ENCODE measurements at places on chromosomes 16 and 17.

DNA sequence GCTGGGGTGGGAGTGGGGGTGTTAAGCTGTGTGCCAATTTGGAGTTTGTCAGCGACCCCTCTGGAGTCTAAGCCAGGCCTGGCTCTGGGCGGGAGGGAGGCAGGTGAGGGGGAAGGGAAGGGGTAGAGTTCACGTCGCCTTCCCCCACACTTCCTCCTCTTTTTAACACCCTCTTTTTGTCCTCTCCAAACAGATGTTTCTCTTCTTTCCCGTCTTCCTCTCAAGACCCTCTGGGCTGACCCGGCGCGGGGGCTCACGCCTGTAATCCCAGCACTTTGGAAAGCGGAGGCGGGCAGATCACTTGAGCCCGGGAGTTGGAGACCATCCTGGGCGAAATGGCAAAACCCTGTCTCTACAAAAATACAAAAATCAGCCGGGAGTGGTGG is 3.3 kb downstream of the HOXB1 start:
- DNase-seq = no peak

DNA sequence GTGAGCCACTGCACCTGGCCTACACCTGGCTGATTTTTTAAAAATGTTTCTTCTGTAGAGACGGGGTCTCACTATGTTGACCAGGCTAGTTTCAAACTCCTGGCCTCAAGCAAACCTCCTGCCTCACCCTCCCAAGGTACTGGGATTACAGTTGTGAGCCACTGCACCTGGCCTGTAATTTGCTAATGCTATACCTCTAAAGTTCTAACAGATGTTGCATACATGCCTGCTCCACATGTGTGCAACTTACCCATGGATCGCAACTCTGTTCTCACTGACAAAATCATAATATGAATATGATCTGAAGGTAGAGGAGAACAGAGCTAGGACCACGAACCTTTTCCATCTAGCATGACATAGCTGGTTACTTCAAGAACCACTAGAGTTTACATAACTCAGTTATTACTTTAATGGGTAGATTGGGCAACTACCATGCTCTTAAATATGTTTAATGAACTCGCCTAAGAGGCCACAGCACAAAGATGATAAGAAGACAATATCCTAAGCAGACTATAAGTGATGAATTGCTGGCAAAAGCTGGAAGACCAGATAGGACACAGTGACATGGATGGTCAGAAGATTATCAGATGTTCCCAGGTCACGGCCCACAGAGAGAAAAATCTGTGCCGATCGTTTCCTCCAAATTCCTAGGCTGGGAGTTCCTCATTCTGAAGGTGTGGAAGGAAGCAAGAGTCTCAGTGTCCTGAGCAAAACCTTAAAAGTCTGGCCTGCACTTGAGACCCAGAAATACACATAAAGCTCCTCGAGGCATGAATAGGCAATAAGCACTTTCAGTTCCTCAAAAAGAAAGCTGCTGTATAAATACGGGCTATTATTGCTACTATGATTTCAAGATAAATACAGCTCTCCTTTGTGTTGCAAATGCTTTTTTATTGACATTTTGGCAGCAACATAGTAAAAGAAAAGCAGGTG is 53.6 kb upstream of the ICAM2 start:
- no peak for DNase-seq

GRCh38 chr17:17492571-17492970 is 3.6 kb downstream of the RASD1 start:
- DNase-seq = no peak

GRCh38 chr17:59775786-59776350 is 68.4 kb downstream of the VMP1 start:
- no peak for DNase-seq

DNA sequence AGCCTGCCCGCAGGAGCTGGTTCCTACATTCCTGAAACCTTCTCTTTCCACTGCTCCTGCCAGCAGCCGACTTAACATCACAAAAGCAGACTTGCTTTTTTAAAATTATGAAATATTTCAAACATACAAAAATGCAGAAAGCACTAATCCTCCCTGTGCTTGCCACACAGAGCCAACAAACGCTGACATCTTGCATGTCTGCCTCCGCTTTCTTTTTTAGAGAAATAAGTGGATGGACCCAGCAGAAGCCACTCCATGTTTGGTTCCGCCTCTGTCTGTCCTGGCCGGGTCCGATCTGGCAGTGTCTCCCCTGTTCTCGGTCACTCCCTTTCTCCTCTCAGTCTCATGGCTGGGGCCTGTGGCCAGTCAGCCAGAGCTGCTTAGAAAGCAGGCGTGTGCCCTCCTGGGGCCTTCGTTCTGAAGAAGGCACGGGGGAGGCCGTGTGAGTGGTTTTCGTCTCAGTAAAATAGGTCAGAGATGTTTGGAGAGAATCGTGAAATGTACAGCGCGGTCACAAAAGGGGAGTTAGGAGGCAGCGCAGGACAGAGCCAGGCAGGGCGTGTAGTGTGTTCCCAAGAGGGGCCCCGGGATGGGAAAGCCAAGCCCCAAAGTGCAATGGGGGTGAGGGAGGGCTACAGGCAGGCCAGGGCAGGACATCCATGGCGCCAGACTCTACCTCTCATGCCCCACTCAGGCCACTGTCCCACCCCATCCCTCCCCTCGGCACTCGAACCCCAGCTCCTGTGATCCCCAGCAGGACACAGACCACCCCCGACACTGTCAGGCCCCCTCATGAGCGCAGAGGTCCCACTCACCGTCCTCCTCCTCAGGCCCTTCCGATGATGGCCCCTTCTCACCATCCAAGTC is 23.2 kb downstream of the MXRA7 start:
- no peak for DNase-seq

GRCh38 chr17:3656755-3657587 is 11.4 kb downstream of the TAX1BP3 start:
- DNase-seq = no peak

- DNase-seq = no peak
These were observed 78.8 kb downstream of the RMI2 start for GRCh38 chr16:11424118-11424460.

DNA sequence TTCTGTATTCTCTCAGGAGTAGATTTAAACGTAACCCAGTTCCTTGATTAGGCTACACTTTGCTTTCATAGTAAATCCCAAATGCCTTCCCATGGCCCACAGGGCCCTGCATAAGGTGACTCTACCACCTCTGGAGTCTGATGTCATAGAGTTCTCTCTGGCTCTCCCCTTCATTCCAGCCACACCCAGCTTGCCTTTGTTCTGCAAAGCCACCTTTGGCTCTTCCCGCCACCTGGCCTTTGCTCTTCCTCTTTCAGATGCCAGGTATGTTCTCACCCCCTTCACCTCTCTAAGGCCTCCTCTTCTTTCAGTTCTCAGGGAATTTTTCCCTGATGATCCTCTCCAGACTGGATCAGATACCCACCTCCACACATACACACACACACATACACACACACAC is 141.3 kb upstream of the HSBP1 start:
- no peak for DNase-seq

- no peak for DNase-seq
These were observed 5.0 kb downstream of the CA4 start for GRCh38 chr17:60154616-60155426.

GRCh38 chr17:18888766-18889290 is 30.9 kb downstream of the PRPSAP2 start:
- no peak for DNase-seq

DNA sequence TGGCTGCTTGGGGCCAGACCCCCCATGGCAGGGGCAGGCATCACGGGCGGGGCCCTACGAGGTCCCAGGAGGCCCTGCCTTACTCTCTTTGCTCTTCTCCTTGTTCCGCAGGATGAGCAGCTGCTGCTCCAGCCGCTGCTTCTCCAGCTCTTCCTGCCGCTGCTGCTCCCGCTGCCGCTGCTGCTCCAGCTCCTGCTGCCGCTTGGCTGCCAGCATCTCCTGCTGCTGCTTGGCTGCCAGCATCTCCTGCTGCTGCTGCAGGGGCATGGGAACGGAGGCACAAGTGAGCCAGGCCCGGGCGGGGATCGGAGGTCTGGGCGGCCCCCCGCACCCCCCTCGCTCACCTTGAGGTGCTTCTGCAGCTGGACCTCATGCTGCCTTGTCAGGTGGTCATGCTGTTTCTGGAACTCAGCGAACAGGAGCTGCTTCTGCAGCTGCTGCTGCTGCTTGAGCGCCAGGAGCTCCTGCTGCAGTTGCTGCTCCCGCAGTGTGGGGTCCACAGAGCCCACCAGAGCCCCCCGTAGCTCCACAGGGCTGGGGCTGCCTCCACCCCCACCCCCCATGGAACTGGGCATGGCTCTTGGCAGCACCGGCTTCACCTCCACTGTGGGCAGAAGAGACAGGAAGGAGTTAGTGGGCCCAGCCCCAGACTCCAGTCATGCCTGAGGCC is 22.8 kb downstream of the G6PC3 start:
- no peak for DNase-seq

GRCh38 chr17:43517161-43517560 is 29.0 kb downstream of the ETV4 start:
- no peak for DNase-seq

DNA sequence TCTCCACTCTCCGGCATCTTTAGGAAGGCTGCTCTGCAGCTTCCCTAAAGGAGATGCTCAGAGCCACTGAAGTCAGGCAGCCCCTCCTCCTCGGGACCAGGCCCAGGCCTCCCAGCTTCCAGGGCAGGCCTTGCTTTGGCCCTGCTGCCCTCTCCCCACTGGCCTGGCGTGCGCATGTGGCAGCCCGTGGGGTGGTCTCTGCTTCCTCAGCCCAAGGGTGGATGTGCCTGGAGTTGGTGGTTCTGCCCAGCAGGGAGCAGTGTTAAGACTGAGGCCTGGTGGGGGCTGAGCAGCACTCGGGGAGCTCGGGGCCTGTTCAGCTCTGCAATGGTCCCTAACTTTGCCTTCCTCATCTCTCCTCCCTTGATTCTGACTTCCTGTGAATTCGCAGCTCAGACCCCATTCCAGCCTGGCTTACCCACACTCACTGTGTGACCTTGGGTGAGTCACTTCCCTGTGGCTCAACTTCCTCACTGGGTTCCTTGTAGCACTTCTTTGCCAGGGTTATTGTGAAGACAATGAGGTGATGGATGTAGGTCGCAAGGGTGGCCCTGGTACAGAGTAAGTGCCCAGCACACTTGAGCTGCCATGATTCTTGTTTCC is 63.2 kb downstream of the NKD1 start:
- DNase-seq = no peak

DNA sequence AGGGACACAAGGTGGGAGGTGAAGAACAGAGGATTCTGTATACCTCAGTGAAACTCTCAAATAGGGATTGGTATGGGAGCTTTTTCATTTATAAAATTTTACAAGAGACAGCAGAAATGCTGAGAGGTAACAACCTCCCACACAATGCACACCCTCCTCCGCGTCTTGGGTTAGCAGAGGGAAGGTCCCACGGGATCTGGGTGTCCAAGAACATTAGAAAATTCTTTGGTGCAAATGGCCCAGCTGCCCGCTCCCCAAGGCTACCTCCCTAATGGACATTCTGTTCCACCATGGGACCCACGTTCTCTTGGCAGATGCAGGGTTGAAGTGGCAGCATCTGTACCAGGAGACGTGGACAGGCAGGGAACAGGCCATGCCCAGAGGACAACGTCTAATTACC is 22.5 kb downstream of the GPR139 start:
- DNase-seq = no peak

DNA sequence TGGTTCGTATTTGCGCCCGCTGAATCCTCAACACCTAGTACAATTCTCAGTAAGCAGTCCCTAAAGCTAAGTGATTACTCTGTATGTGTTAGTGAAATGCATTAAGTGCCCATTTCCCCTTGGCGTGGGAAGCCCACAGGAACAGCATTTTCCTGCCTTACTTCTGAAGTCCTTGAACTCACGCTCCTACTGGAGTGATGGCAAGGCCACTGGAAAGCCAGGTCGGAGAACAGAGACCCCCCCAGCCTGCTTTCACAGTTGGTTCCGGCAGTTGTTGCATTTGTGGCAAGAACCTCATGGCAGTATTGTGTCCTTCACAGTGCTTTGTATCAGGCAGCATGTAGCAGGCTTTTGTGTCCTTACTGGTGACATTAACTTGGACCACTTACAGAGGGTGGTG is 340.7 kb downstream of the CDH13 start:
- DNase-seq = no peak

GRCh38 chr17:61487161-61487988 is 35.2 kb downstream of the TBX4 start:
- DNase-seq = no peak

GRCh38 chr16:74439685-74440084 is 18.4 kb upstream of the CLEC18B start:
- DNase-seq = no peak

DNA sequence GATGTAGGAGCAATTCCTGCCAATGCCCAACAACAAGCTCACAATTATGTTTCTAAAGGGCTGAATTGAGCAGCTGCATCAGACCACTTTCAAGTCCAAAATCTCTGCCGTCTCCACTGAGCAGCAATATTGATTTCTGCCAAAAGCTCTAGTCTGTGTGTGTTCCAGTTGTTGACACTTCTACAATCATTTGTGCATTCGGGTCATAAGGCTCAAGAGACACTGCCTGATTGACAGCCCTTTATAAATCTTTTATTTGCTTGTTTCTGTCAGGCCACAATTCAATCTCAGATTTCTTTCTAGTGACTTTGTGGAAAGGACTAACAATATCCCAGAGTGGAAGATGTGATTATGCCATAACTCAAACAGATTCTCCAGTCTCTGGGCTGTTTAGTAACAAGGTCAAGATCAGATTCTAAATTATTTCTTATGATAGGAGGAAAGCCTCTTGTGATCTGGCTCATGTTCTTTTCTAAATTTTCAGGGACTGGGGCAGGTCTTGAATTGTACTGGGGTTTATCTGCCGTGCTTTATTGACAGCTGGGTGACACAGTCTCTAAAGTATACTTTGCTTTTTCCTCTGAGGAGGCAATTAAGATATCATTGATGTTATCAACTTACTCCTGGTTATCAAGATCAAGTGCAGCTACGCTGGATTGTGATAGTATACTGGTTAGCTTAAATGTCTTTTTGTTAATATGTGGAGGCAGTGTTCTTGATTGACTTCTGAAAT is 377.1 kb downstream of the CNTNAP4 start:
- no peak for DNase-seq

DNA sequence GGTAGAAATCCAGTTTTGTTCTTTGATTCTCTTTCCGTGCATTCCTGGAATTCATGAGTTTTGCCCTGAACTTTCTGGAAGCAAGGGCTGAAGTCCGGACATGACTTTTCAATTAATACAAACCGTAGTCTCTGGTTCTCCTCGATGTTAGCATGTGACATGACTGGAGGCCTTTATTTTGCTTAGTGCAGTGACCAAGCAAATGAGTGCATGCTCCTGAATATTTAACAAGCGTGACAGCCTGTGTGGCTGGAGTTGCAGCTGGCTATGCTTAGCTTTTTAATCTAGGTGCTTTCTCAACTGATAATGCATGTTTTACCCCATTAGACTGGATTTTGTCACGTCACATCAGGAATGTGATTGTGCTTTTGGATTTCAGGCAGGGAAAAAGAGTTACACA is 302.1 kb downstream of the MAP2K6 start:
- no peak for DNase-seq

- no peak for DNase-seq
These were observed 162.1 kb upstream of the MPHOSPH6 start for GRCh38 chr16:82331974-82332750.
